Fibroblast of upper back skin (primary cell): ENCODE measurements at places on chromosomes 12 and 14.

DNA sequence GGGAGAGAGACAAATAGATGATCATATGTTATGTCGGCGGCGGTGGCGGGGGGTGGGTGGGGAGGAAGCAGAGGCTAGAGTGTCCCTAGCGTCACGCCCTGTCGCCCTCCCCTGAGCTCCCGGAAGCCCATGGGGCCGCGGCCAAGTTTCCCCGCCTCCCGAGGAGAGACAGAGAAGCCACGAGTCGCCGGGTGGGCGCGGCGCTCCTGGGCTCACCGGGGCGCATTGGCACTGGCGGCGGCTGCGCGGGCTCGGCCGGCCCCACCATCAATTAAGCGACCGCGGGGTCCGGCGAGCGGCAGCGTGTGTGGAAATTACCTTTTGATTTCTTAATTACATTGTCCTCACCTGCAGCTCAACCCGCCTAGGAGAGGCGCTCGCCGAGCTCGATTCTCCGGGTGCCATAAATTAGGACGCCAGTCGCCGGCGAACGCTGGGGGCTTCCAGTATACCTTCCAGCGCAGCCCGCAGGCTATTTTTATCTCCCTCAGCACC, 119.9 kb upstream of the LHX5 start:
- DNase-seq = no peak

DNA sequence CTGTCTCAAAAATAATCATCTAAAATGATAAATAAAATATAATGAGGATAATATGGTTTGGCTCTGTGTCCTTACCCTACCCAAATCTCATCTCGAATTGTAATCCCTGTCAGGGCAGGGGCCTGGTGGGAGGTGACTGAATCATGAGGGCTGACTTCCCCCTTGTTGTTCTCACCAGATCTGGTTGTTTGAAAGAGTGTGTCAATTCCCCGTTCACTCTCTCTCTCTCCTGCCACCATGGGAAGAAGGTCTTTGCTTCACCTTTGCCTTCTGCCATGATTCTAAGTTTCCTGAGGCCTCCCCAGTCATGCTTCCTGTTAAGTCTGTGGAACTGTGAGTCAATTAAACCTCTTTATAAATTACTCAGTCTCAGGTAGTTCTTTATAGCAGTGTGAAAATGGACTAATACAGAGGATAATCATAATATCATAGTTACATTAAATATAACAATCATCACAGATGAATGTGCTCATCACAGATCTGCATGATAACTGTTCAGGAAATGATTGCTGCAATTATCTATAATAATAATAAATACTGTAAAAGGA, 12.6 kb downstream of the EFCAB11 start:
- no peak for DNase-seq

- DNase-seq = no peak
These were observed 52.7 kb downstream of the FAM222A start for GRCh38 chr12:109766251-109766778.

GRCh38 chr14:76496595-76496994, 120.7 kb downstream of the ESRRB start:
- DNase-seq = no peak

GRCh38 chr14:100778951-100779690, 46.8 kb upstream of the MEG3 start:
- DNase-seq = no peak

DNA sequence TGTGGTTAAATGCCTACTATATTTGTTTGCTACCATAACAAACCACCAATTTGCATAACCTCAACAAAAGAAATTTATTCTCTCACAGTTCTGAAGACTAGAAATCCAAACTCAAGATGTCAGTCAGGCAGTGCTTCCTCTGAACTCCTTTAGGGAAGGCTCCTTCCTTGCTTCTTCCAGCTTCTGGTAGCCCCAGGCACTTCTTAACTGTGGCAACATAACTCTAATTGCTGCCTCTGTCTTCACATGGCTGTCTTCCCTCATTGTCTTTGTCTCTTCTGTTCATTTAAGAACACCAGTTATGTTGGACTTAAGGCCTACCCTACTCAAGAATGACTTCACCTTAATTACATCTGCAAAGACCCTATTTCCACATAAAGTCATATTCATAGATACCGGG, 206.9 kb downstream of the SYT1 start:
- DNase-seq = no peak

DNA sequence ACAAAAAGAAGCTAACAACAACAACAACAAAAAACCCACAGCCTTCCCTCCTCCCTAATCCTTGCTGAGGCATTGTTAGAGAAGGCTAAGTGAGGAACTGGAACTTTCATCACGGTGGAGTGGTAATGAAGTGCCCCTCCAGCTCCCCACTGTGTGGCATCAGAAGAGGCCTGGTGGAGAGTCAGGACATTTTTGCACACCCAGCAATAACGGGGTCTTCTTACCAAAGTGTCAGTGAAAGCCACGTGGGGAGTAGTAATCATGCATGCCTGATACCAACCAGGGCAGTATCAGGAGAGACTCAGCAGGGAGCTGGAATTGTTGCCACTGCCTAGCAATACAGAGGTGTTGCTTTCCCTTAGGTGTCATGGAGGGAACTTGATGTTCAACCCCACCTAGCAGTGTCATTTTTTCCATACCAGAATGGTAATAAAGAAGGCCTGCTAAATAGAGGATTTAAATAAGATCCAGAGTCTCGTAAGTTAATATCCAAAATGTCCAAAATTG, 299.7 kb upstream of the RGS6 start:
- no peak for DNase-seq

DNA sequence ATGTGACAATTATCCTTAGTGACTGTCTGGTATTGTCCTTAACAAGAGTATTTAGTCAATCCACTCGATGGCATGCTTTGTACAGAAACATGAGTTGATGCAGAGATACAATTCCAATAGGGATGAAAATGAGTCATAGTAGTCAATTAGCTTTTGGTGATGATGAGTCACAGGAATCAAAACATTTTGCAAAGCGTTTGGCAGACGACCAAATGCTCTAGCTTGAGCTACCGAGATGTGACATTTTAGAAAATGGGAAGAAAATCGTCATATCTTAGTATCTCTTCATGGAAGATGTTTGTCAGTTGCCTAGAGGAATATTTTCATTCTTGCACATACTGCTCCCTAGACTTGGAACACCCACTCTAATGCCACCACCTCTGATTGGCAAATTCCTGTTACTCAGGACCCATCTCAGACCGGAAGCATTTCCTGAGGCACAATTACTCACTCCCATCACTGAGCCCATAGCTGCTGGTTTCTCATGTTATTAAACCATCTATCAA, 95.0 kb downstream of the LMNTD1 start:
- peak; percentile 95 for DNase-seq

GRCh38 chr12:1680804-1681492, 9.9 kb upstream of the ADIPOR2 start:
- DNase-seq = no peak

- DNase-seq = no peak
These were observed 7.0 kb downstream of the SYT1 start for GRCh38 chr12:78871566-78871965.

- no peak for DNase-seq
These were observed 80.4 kb upstream of the GPR68 start for GRCh38 chr14:91324606-91325575.

DNA sequence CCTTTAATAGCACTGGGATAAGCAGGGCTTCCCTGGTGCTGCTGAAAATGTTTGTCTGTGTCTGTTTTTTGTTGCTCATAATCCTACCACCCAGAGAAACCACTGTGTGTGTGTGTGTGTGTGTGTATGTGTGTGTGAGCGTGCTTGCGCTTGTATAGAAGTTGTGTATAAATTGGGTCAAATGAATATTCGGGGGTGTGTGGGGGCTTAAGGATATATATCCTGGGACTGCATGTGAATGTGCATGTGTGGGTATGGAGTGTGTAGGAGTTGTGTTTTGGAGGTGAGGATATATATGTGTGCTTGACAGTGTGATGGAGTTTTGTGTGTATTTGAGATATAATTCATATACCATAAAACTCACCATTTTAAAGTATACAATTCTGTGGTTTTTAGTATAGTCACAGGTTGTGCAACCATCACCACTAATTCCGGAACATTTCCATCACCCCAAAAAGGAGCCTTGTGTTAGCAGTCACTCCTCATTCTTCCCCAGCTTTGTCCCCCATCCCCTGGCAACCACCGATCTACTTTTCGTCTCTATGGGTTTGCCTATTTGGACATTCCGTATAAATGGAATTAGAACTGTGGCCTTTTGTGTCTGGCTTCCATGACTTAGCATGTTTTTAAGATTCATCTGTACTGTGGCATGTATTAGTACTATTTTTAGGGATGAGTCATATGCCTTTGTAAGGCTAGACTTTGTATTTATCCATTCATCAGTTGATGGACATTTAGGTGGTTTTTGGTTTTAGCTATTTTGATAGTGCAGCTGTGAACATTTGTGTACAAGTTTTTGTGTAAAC, 25.6 kb downstream of the TCTN1 start:
- peak; percentile 77 for DNase-seq

DNA sequence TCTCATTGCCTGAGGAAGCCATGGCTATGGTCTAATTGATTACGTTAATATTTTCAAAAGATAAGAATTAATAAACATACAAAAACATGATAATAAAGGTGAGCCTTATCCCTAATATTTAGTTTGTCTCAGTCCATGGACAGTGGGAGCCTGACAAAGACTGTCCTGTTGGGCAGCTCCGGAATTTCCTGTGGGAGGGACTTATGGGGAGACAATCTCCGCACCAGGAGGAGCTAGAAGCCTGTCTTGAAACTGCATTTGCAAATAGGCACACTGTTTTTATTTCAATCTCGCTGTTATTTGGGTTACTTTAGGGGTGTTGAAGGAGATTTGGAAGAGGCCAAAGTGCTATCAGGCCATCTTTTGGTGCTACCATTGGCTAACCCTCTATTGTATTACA, 50.8 kb upstream of the ZDHHC17 start:
- DNase-seq = peak; percentile 27

DNA sequence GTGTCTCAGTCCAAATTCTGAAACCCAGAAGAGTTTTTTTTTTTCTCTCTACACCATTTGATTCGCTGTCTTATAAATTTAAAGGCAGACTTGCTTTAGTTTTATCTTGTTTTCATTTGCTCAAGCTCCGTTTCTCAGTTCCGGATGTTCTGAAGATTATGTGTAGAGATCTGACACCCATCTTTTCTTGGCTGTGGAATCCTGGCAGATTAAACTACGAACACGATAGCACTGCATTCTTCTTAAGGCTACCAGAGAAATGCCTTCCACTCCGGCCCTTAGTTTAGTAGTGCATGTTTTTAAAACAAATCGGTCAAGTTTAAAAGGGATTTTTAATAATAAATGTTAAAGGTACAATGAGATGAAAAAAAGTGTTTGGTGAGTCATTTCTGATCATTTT, 106.4 kb downstream of the LMO3 start:
- no peak for DNase-seq

GRCh38 chr12:50533203-50533584, 28.4 kb downstream of the DIP2B start:
- DNase-seq = no peak

DNA sequence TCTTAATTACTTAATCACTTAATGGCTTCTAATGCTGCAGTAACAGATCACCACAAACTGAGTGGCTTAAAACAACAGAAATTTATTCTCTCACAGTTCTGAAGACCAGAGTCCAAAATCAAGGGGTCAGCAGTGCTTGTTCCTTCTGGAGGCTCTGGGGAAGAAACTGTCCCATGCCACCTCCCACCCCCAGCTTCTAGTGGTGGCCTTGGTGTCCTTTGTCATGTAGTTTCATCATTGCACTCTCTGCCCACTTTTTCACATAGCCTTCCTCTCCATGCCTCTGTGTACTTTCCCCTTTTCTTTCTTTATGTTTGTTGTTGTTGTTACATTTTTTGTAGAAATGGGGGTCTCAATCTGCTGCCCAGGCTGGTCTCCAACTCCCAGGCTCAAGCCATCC, 16.1 kb upstream of the UBC start:
- no peak for DNase-seq

GRCh38 chr12:8493084-8493483, 20.2 kb upstream of the CLEC4D start:
- no peak for DNase-seq

DNA sequence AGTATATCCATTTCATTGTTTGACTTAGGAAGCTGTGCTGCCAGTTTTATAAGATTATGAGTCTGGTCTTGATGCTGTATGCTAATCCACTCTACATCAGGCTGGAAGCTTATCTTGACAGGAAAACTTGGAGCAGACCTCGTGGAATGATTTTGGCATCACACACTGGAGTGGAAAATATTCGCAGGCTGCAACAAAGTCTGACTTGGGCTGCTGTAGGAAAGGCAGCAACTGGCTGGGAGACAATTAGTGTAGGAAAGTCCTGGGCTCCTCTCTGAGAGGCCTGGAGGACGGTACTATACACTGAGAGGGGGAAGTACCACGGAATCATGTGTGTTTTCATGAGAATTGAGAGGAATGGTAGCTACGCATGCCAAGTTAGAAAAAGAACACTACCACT, 383.7 kb downstream of the ETNK1 start:
- no peak for DNase-seq

DNA sequence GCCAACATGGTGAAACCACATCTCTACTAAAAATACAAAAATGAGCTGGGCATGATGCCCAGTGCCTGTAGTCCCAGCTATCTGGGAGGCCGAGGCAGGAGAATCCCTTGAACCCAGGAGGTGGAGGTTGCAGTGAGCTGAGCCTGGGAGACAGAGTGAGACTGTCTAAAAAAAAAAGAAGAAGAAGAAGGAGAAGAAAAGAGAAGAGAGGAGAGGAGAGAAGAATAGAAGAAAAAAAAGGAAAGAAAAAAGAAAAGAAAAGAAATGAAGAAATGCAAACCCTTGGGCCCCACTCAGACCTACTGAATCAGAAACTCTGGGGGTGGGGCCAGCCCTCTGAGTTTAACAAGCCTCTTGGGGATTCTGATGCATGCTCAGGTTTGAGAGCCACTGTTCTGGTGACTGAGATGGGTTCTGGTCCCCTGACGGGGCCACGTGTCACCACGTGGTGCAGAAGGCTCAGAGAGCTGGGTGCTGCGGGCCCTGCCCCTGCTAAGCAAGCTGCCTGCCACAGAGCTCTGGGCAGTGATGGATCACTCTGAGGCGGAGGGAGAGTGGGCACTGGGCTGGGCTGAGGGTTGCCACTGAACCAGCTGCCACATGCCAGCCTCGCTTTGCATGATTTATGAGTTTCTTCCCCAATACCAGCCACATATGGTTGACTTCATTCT, 37.5 kb downstream of the ERH start:
- no peak for DNase-seq

DNA sequence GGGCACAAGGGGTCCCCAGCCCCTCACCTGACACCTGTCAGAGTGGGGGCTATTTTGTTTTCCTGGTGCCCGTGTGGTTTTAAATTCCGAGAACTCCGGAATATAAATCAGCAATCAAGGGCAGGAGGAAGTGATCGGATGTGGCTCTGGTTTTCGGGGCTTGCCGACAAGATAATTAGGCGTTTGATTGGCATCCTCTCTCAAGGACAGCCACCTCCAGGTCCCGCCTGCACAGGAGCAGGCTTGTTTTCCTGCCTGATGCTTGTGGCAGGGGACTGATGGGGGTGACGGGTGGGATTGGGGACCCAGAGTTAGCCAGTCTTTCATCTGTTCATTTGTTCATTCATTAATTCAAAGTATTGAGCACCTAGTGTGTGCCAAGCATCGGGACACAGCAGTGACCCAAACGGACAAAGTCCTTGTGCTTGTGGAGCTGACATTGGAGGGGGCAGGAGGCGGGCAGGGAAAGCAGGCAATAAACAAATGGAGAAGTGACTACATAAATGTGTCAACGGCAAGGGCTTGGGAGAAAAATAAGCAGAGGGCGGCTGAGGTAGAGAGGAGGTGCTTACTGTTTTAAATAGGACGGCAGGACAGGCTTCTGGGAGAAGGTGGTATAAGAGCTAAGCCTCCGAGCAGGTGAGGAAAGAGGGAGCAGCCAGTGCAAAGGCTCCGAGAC, 166.5 kb downstream of the PHETA1 start:
- no peak for DNase-seq
